Muscle of leg (tissue), 16 donors: ENCODE measurements at places on chromosomes 5 and 9.

DNA sequence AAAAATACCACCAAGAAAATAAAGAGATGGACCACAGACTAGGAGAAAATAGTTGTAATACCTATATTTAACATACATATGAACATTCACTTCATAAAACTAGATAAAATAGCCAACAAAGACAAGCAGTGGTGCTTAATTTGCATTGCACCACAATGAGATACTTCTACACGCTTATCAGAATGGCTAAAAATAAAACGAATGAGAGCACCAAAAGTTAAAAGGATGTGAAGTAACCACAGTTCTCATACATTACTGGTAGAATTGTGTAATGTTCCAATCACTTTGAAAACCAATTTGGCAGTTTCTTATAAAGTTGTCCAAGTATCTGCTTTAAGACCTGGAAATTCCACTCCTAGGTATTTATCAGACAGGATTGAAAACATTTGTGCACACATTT is 198.9 kb upstream of the SGCD start:
- no peak overlapping the region for H3K4me3 ChIP-seq
- no peaks in the 10 kb centered on the region for H3K27me3 ChIP-seq
- no peaks in the 10 kb centered on the region for H3K36me3 ChIP-seq
- DNase-seq = no peak
- H3K27ac ChIP-seq = no peak overlapping the region

GRCh38 chr5:52656569-52657246 is 131.0 kb upstream of the ITGA1 start:
- no peak overlapping the region for H3K4me3 ChIP-seq
- H3K36me3 ChIP-seq = no peaks in the 10 kb centered on the region
- no peaks in the 10 kb centered on the region for H3K27me3 ChIP-seq
- DNase-seq = no peak

DNA sequence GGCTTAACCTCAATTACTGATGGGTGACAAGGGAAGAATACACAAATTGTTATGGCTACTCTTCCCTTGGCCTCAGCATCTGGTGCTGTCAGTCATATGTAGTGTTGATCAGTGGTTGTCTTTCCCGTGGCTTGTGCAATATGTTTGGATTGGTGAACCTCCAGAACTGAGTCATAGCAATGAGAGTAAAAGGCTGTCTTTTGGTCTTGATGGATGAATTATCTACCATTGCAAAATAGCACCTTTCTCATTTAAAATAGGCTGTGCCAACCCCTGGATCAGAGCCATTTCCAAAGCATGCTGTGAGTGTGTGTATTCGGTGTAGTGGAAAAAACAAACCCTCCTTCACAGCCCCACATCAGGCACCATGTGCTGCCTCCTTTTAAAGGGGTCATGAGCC is 14.6 kb upstream of the F2R start:
- no peaks in the 10 kb centered on the region for H3K27me3 ChIP-seq
- no peak overlapping the region for H3K27ac ChIP-seq
- no peak for DNase-seq
- H3K36me3 ChIP-seq = no peaks in the 10 kb centered on the region
- H3K4me1 ChIP-seq = no peaks in the 10 kb centered on the region

GRCh38 chr9:111008158-111009075 is 29.9 kb downstream of the LPAR1 start:
- no peak overlapping the region for H3K27ac ChIP-seq
- no peak overlapping the region for H3K4me3 ChIP-seq
- peaks cover 2% of the 10 kb centered on the region for H3K36me3 ChIP-seq
- H3K4me1 ChIP-seq = no peaks in the 10 kb centered on the region
- no peaks in the 10 kb centered on the region for H3K27me3 ChIP-seq
